ENCODE measurements at places on chromosomes 5 and 9.

- DNase-seq: no peak
Measured at GRCh38 chr9:126519660-126520420, 93.9 kb upstream of the LMX1B start.

- no peak for DNase-seq
Measured at GRCh38 chr9:137085920-137086530, 760 bp upstream of the MAN1B1 start.

GRCh38 chr5:87400305-87400899 is 12.3 kb downstream of the CCNH start:
- DNase-seq: no peak

DNA sequence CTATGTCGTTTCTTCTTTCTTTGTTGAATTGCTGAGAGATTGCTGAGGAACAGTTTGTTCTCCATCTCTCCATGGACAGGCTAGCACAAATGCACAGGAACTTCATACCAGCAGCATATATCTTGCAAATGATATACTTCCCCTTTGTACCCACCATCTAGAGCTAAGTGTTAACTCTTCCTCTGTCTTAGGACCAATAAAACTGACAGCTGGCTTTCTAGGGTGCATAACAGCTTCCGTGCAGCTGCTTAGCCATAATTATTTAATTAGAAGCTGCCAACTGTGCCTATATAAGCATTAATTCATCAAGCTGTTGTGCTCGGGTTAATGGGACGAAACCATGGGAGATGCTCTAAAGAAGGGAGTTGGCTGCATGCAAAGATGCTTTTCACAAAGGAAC is 38.7 kb downstream of the KCTD16 start:
- peak; percentile 91 for DNase-seq

DNA sequence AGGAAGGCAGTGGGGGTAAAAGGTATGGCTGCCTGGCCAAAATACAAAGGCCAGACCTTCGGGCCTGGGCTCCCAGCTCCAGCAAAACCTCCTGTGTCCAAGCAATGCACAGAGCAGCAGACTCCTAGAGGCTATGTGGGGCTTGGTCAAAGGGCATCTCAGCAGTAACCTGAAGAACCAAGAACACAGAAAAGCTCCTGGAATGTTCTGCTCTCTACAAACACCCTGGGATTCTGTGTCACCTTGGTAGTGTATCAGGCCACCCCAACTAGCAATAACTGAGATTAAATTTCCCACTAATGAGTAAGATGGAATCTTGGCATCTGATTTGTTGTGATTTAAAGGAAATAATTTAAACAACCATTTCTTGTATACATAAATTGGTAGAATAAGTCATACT is 158.6 kb downstream of the GLIS3 start:
- DNase-seq: no peak

DNA sequence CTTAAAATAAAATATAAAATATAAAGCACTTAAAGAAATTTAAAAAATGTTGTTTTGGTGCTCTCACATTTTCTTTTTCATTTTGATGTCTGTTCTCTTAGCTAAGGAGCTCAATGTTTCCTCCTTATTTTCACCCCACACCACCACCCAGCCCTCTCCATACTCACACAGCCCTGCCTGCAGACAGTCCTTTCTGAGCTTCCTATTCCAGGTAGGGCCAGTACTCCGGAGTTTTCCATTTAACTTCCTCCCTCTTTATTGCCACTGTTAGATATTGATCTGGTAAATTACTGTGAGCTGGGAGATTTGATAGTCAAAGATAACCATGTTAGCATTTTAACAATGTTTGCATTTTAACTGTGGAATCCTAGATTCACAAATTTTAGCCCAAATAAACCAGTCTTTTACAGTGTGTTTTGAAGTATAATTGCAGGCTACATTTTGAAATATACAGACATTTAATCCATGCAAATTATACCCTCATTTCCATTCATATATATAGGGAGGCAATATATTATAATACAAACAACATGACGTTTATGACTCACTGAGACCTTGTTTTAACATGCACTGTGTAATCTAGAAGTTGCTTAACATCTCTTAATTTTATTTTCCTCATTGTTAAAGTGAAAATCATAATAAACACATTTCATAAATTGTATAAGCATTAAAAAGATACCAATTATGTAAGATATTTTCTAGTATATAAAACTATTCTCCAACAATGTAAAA is 927.1 kb downstream of the NR2F1-AS1 start:
- no peak for DNase-seq

All from NCI-H524 treated with DMSO at 0.1 percent for 48 hours (cell line).